ENCODE measurements at places on chromosomes 7 and 10. TPM values are rescaled to one million over a fixed set of nuclear protein-coding genes. Genes with fewer than 3 reads are reported as not detected.

DNA sequence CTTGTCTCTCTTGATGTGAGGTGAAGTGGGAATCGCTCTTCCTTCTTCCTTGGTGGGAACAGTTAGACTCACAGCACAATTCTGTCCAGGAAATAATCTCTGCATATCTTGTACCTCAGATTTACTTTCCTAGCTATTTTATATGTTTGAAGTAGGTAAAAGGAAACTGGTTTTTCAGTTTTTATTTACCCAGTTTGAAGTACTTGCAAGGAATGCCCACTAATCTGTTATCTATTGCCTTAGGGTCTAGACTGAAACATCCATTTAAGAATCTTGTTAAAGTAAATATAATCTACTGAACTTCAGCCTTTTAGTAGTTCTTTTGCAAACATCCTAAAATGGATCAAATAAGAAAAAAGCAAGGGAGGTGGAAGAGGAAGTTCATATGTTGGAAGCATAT lies 229.8 kb downstream of the KCND2 start:
- H3K4me1 ChIP-seq = no peaks in the 10 kb centered on the region
- H3K27me3 ChIP-seq = no peaks in the 10 kb centered on the region
- H3K36me3 ChIP-seq = no peaks in the 10 kb centered on the region
- no peak overlapping the region for H3K27ac ChIP-seq

- no peak for DNase-seq
- H3K4me3 ChIP-seq = peak overlapping the region; percentile 88
- H3K4me1 ChIP-seq = peaks cover 41% of the 10 kb centered on the region
- H3K36me3 ChIP-seq = peaks cover 23% of the 10 kb centered on the region
These were observed 667 bp upstream of the TMEM120A start for GRCh38 chr7:75995052-75995471.

The PON3 gene
- total RNA-seq = 0.63 TPM

The CALCR gene
- total RNA-seq = not detected

The GRM3 gene
- not detected for total RNA-seq

The GDF2 gene
- not detected for total RNA-seq

- no peak overlapping the region for H3K27ac ChIP-seq
- H3K4me1 ChIP-seq = peaks cover 10% of the 10 kb centered on the region
- no peak overlapping the region for H3K4me3 ChIP-seq
- no peaks in the 10 kb centered on the region for H3K36me3 ChIP-seq
- peaks cover 21% of the 10 kb centered on the region for H3K27me3 ChIP-seq
These were observed 66.5 kb downstream of the UNCX start for GRCh38 chr7:1298931-1299885.

DNA sequence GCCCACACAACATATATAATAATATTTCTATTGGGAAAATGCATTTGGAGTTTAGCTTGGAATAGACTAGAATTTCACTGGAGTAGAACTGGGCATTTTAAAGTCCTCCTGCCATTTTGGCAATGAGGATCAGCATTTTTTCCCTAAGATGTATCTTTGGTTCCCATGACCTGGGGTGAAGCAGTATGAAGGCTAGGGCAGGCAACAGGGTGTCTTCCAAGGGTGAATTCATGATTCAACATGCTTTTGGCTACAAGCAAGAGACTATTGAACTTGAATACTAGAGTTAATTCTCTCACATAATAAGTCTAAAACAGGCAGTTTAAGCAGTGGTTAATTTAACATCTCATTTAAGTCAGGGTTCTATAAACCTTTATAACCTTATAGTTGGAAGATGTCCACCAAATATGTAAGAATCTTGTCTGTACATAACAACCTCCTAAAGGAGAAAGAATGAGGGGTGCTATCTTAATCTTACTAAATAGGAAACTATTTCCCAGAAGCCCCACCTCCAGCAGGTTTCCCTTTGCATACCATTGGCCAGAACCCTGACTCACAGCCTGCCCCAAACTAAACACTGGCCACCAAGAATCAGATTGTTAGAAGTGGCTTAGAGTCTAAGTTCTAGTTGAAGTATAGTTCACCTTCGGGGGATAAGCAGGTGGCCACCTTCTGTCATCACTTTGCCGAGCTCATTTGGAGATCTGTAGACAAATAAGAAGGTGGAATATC lies 96.0 kb upstream of the PRPS1L1 start:
- no peak overlapping the region for H3K27ac ChIP-seq
- DNase-seq = no peak
- no peaks in the 10 kb centered on the region for H3K36me3 ChIP-seq

DNA sequence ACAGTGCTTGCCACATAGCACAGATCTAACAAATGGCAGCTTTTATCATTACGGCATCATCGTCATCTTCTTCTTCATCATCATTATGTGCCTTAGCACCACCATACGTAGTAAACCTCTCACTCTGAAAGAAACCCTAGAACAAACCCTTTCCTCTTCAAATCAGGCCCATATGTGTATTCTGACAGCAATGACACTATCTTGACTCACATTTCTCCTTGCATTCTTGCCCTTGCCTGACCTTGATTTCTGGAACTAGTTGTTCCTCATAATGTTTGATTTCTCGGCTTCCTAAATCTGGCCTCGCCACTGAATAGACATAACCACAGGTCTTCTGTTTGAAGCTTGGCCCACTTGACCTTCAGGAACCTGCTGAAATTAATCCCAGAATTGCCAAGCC lies 115.3 kb downstream of the DGKI start:
- H3K27me3 ChIP-seq = no peaks in the 10 kb centered on the region
- no peak overlapping the region for H3K27ac ChIP-seq
- H3K4me1 ChIP-seq = no peaks in the 10 kb centered on the region
- DNase-seq = no peak

The POLR1F gene
- total RNA-seq = 13.2 TPM

The RAB11FIP2 gene
- total RNA-seq = 38.1 TPM

GRCh38 chr10:64484811-64485330 lies 963.7 kb downstream of the REEP3 start:
- H3K4me1 ChIP-seq = no peaks in the 10 kb centered on the region
- H3K36me3 ChIP-seq = no peaks in the 10 kb centered on the region
- no peaks in the 10 kb centered on the region for H3K27me3 ChIP-seq
- no peak for DNase-seq

DNA sequence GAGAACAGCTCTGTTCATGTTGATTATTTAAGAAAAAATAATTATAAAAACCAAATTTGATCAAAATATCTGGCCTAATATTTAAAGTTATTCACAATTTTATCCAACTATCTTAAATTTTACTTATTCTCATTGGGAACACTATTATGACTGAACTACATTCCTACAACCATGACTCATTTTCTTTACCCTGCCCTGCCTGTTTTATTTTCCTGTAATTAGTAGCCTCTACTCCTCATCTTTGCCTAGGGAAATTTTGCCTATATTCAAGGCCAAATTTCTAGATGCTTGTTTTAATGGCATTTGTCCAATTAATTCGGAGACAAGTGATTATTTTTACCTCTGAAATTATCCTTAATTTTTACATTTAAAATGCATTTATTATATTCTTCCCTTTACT lies 289.7 kb upstream of the TMEM229A start:
- no peaks in the 10 kb centered on the region for H3K27me3 ChIP-seq
- H3K4me1 ChIP-seq = no peaks in the 10 kb centered on the region
- no peaks in the 10 kb centered on the region for H3K36me3 ChIP-seq
- H3K27ac ChIP-seq = no peak overlapping the region
- H3K4me3 ChIP-seq = no peak overlapping the region
- no peak for DNase-seq

- peak; percentile 64 for DNase-seq
- H3K36me3 ChIP-seq = no peaks in the 10 kb centered on the region
- H3K4me3 ChIP-seq = no peak overlapping the region
- H3K27me3 ChIP-seq = peaks cover 84% of the 10 kb centered on the region
- no peaks in the 10 kb centered on the region for H3K4me1 ChIP-seq
- no peak overlapping the region for H3K27ac ChIP-seq
These were observed 7.6 kb upstream of the SLC18A3 start for GRCh38 chr10:49602380-49603023.

- no peak overlapping the region for H3K27ac ChIP-seq
- H3K4me3 ChIP-seq = no peak overlapping the region
- H3K4me1 ChIP-seq = peaks cover 35% of the 10 kb centered on the region
These were observed 105.5 kb upstream of the MKLN1 start for GRCh38 chr7:131222171-131222570.

- peaks cover 78% of the 10 kb centered on the region for H3K4me1 ChIP-seq
- no peak for DNase-seq
- H3K4me3 ChIP-seq = no peak overlapping the region
- H3K27ac ChIP-seq = peak overlapping the region; percentile 90
- H3K36me3 ChIP-seq = no peaks in the 10 kb centered on the region
These were observed 31.8 kb downstream of the GSTO2 start for GRCh38 chr10:104300736-104301292.

DNA sequence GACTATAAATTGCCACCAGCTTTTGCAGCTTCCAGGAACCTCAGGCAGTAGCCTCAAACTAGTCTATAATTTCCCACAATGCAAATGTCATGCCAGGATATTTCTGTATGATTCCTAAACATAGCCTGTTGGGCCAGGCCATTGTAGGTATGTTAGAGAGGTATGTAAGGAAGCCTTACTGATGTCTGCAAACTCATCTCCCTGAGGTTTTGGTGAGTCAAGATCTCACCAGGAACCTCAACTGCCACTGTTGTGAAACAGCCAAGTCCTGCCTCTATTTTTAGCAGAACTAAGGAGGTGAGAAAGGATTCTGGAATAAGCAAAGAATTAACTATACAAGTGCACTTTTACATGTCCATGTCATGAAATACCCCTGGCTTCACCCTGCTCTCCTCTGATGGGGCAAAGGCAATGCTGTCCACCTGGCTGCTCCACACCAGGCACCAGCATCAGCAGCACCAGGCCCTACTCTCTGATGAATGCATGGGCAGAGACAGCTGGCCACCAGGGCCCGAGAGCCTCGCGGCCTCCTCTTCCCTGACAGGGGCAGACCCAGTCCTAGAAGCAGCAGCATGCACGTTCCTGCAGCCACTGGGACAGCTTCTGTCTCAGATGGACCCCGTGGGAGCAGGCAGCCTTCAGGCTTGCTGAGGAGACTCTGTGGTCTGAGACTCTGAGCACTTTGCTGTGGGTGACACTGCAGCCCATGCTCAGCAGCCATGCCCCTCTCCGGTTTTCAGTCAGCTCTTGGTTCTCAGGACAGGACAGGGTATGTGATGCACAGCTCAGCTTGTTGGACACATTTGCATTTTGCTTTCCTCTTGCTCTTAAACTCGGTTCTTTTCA lies 147.3 kb downstream of the ZMYND11 start:
- H3K27ac ChIP-seq = no peak overlapping the region
- peaks cover 89% of the 10 kb centered on the region for H3K36me3 ChIP-seq
- no peaks in the 10 kb centered on the region for H3K27me3 ChIP-seq
- DNase-seq = no peak
- peaks cover 13% of the 10 kb centered on the region for H3K4me1 ChIP-seq

The PNLIPRP2 gene
- not detected for total RNA-seq

The TEX47 gene
- total RNA-seq = not detected

The CPN1 gene
- total RNA-seq = not detected

- no peaks in the 10 kb centered on the region for H3K36me3 ChIP-seq
- H3K4me1 ChIP-seq = no peaks in the 10 kb centered on the region
- no peak for DNase-seq
- no peak overlapping the region for H3K4me3 ChIP-seq
- no peak overlapping the region for H3K27ac ChIP-seq
These were observed 19.7 kb upstream of the PON2 start for GRCh38 chr7:95454438-95455045.

DNA sequence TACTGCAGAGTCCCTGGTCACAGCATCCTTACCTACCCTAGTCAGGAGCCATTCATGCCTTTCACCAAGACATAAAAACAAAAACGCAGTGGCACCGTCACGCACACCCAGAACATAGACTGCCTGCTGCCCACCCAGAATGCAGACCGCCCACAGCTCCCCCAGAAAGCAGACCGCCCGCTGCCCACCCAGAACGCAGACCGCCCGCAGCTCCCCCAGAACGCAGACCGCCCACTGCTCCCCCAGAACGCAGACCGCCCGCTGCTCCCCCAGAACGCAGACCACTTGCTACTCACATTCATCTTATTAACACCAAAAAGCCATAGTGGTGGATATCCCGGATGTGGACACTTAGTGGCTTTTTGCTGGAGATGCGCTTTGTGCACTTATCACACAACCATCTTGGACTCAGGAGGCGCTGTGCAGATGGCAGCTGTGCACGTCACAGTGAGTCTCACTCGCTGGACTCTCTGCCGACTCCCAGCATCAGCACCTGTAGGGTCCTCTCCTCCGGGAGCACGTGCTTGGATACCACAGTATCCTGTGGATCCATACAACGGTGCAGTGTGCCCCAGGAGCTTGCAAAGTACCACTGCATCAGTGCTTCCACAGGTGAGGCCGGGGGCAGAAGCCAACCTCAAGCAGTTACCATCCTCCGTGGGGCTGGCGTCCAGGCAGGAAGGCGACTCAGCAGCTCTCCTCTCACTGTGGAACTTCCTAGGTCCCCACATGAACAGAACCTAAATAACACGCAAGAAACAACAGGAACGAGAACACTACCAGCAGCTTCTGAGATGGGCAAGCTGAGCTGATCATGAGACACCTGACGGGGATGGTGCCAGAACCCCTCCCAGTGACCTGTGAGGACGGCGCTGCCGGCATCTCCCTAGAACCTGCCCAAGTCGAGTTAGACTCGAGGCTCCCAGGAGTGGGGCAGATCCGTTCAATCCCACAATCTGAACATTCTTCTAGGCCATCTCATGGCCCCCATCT lies 161.0 kb downstream of the DIP2C start:
- DNase-seq = no peak
- peaks cover 28% of the 10 kb centered on the region for H3K4me1 ChIP-seq
- H3K36me3 ChIP-seq = no peaks in the 10 kb centered on the region
- no peaks in the 10 kb centered on the region for H3K27me3 ChIP-seq
- no peak overlapping the region for H3K27ac ChIP-seq
- H3K4me3 ChIP-seq = no peak overlapping the region
